Activated CD4-positive, alpha-beta T cell treated with anti-CD3 and anti-CD28 coated beads, Interleukin-2, amount 50 U/mL, for 16 hours (primary cell): ENCODE measurements at places on chromosomes 7 and 10.

GRCh38 chr10:75407713-75408508 lies 6.3 kb upstream of the ZNF503 start:
- DNase-seq: no peak

DNA sequence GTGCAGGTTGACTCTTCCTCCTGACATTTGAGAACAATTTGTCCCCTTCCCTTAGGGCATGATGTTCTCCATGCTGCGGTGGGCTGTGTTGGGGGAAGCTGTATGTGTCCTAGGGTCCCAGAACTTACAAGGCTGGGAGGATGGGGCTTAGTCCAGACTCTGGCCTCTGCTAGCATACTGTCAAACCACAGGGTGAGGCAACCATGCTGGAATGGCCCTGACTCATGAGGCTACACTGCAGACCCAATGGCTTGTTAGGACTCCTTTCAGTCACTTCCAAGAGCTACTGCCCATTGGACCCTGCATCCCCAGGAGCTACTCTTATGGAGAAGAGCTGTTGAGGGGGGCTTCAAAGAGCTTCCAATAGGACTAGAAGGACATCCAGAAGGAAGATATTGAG lies 20.1 kb upstream of the FAM170B start:
- DNase-seq: no peak

DNA sequence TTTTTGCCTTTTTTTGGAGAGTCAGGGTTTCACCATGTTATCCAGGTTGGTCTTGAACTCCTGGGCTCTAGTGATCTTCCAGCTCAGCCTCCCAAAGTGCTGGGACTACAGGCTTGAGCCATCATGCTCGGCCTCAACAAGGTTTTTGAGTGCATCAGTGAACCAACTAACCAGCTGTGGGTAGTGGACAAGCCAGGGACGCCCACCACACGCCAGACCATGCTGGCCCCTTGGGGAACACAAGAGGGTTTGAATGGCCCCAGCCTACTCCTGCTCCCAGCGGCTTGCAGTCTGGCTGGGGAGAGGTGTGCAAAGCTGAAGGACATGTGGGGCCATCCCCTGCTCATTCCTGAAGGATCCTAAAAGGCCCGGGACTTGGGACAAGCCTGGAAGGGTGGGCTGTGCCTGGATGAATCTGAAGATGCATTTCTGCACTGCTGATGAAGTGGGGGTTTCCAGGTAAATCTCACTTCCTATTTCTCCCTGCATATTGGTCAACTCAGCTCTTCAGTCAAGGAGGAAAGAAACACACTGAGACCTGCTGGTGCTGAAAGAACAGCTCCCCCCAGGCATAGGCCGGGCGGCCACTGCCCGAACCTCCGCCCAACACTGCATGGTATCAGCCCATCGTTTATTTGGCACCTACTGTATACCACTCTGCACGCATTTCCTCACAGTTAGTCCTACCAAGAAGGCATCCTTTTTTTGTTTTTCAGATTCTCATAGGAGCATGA lies 6.9 kb downstream of the MMD2 start:
- DNase-seq: peak; percentile 2

GRCh38 chr10:74771054-74771453 lies 55.3 kb upstream of the KAT6B start:
- no peak for DNase-seq

- no peak for DNase-seq
Measured at GRCh38 chr10:2222631-2223030, 485.3 kb upstream of the ADARB2 start.

DNA sequence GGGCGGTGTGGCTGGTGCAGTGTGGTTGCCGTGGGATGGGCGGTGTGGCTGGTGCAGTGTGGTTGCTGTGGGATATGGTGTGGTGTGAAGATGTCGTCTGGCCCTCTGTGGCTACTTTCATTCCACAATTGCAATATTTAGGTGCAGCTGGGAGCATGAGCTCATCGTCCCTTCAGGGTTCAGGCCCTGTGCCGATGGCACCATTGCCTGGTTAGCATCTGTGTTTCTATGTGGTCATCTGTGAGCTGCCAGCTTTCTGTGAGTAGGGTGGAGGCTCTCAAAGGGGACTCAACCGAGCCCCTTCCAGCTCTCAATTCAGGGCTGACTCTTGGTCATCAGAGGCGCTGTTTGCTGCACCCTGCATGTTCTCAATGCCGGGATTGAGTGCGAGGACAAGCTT lies 3.6 kb downstream of the ADGRA1 start:
- DNase-seq: no peak

DNA sequence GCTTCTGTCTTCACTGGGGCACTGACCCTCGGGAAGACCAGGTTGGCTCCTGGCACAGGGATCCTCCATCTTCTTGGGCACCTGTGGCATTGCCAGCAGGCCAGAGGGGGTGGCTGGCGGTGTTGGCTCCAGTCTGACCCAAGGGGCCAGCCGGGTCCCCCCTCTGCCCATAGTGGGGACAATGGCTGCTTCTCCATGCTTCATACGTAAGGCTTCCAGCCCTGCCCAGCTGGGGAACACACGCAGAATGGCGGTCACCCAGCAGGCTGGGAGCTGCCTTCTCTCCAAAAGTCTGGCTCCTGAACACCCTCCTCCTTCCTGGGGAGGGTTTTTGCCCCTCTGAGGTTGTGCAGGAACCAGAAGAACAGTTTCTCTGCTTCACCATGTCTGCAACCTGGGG lies 106.8 kb downstream of the NEURL1 start:
- DNase-seq: no peak

DNA sequence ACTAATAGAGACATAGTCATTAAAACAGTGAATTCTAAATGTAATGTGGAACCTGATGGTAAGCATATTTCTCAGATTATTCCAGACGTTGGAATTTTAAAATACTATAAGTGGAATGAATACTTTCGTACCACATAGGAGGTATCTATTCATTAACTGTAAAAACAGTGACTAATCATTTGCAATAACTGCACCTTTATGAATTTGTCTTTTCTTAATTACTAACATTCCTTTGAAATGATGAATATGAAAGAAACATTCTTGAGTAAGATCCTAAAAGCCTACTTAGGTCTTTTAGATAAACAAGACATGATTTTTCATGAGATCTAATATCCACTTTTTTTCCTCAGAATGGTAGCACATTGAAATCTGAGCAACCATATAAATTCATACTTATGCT lies 549.0 kb upstream of the LRRN3 start:
- DNase-seq: no peak

DNA sequence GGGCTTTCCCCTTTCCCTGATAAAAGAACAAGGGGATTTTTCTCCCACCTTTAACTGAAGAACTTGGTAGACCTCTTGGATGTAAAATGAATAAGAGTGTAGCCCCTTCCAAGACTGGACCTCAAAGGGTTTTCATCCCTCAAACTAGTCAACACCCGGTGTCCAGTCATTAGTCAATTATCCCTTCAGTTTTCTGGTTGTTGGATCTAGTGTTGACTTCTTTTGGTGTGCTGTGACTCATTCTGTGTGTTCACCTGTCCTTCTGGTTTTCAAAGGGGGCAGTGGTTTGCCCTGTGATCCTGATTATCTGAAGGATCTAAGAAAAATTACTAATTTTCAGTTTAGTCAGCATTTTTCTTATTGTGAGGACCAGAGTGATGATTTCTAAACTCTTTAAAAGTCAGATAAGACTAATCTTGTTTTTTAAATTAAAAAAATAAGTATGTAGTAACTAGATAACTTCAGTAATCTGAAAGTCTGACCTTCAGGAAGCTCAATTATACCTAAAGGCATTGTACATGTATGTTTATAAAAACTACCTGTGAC lies 583.5 kb downstream of the CNTNAP2 start:
- no peak for DNase-seq

DNA sequence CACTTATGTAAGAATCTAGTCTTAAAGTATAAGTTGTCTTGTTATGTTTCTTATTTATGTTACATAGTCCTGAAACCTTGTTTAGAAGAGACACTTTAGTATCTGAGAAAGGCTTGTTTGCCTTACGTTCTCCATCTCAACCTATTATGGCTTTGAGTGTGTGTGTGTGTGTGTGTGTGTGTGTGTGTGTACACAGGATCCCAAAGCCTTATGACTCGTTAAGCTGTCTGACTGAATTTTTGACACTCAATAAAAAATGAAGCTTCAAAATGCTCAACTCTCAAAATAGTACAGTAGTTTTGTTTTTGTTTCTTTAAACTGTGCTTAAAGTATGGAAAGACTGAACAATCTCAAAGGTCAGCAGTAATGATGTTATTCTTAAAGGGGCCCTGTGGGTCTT lies 18.0 kb downstream of the CALU start:
- no peak for DNase-seq

DNA sequence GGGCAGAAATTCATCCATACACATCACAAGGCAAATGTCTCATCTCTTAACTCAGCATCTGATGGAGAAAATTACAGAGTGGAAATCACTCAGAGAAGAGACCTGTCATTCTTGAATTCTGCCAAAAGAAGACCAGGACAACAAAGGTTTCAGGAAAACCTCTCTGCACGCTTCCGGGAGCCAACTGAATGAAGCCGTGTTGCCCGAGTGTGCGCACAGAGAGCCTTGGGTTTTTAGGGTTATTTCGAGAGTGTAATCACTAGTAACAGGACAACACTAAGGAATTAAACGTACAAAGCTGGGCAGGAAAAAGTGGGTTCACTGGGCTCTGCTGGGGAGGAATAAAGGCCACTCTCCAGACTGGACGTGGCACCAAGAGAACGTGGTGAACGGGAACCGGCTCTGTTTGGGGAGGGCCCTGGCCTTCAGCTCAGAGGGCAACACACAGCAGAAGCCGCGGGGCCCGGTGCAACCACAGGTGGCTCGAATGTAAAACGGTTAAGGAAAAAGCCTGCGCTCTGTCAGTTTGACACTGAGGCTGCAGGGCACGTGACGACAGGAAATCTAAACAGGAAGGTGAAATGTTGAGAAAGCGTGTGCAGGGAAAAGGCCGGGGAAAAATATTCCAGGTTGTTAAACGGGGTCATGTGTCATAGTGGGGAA lies 331.5 kb downstream of the DNAJB6 start:
- no peak for DNase-seq

- no peak for DNase-seq
Measured at GRCh38 chr7:32070051-32070405, 179 bp downstream of the PDE1C start.

DNA sequence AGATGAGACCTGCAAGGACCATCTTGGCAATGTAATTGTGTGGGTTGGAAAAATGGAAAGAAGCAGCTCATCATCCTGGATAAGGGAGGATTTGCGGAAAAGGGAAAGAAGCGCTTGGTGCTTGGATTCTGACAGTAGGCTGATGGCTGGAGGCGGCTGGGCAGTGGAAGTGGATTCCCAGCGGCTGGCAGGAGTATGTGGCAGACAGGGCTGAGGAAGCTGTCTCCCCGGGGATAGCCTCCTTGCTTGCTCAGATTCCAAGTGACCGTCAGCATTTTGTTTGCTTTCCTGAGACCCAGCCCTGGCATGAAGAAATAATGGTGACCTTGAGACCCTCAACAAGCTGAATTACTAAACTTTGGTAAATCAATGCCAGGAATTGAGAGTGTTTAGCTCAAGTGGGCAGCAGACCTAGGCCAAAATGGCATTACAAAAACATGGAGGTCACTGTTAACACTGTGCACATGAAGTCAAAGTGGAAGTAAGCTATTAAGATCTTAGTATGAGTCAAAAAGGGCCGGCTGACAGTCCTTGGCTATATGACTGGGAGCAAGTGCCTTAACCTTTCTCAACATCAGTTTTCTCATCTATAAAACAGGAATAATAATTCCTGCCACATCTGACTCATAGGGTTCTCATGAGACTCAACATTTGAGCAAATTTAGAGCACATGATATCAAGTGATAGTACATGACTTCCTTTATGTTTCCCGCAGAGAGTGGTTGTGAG lies 21.3 kb downstream of the SLC25A28 start:
- no peak for DNase-seq

- no peak for DNase-seq
Measured at GRCh38 chr7:2631946-2632732, at the start of gene TTYH3. Gene TTYH3, plus strand, starts transcription at chr7:2631986. Its CDS starts 170 bp downstream, at chr7:2632156.

GRCh38 chr10:78194539-78195402 lies 161.1 kb downstream of the RPS24 start:
- DNase-seq: no peak

GRCh38 chr7:27176962-27177794 lies 3.1 kb upstream of the HOXA10 start:
- no peak for DNase-seq

DNA sequence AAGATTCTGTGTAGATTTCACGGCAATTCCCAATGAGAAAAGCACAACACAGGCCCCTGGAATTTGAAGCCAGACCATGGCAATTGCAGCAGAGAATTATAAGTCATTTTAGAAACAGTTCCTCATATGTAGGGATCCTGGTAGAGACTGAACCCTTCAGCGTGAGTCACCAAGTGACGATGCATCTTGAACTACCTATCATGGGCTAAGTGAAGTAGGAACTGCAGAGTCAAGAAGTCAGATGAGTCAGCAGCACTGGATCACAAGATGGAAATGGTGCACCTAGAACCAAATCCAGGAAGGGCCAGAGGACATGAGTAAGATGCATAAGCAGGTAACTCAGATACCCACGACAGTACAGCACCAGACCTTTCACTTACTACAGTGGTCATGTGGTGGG lies 140.0 kb upstream of the TPK1 start:
- DNase-seq: no peak

- DNase-seq: no peak
Measured at GRCh38 chr7:23960361-23960760, 250.3 kb downstream of the STK31 start.

DNA sequence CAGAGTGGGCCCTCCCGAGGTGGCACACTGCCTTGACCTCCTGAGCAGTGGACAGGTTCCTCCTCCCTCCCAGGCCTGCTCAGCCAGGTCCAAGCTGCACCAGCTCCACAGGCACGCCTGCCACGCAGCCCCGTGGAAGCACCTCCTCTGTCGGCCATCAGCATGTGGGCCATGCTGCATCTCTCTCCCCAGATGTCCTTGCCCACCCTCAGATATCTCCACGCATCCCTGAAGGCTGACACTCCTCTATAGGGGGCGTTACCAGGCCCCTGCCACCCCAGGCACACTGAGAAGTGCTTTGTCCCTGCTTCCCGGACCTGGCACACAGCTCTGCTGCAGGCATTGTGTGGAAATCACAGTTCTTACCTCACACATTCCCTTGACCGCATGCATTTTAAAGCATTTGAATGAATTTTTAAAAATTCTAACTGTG lies 598.5 kb downstream of the SDK1 start:
- DNase-seq: no peak

DNA sequence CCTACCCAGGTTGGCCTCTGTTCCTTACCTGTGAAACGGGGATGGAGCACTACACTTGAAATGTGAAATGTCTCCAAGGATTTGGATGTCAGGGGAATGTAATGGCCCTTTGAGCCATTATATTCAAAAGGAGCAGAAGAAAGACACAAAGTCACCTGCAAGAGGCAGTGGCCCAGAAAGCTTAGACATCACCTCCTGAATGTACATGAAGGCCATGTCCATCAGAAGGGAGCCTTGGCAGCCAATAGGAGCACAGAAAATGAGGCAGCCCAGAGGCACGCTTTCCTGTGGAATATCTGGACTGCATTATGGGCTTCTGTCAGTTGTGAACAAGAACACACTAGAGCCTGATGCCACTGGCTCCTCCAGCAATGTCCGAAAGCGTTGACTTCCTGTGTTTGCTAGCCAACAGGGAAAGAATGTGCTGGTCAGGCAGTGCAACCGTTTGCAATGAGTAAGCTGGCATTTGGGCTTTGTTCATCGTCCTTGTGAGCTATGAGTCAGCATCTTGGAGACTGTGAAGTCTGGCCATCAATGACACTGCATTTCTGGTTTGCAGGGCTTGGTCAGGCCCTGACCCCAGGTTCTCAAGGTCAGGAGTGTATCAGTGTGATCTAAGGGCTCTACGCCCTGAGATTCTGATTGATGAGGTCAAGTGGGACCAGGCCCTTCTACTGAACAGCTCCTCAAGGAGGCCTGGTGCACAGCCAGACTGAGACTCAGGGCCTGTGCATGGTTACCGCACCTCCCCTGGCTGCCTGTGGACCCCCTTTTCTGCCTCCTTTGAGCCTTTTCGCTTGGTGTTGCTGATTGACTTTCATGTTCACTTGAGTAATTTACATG lies 222.4 kb downstream of the RPS24 start:
- DNase-seq: no peak
